Cerebellum (tissue), 4 donors: ENCODE measurements at places on chromosomes 2 and 18. TPM values are rescaled to one million over a fixed set of nuclear protein-coding genes. Genes with fewer than 3 reads are reported as not detected.

Gene CTAGE1
- not detected for total RNA-seq

Gene CFAP210
- 1.5 TPM for total RNA-seq

Gene IL1RN
- total RNA-seq = not detected

Gene ERBB4
- 154 TPM for total RNA-seq

Gene FNDC4
- total RNA-seq = 24.9 TPM

Gene TNS1
- 18.7 TPM for total RNA-seq

Gene IL36G
- total RNA-seq = not detected

Gene CCDC178
- 1.2 TPM for total RNA-seq

Gene UGT1A3
- total RNA-seq = not detected

Gene SPC25
- 10.2 TPM for total RNA-seq

Gene DAW1
- total RNA-seq = 2.8 TPM

Gene TFCP2L1
- total RNA-seq = 0.45 TPM

Gene TMEM185B
- 16.6 TPM for total RNA-seq

Gene DSC3
- total RNA-seq = 0.36 TPM

Gene SERPINB10
- total RNA-seq = not detected

Gene CD28
- total RNA-seq = 1.00 TPM

Gene LCT
- 0.09 TPM for total RNA-seq

Gene VPS54
- total RNA-seq = 31.2 TPM

Gene FEZ2
- total RNA-seq = 60.2 TPM

Gene SS18
- 105 TPM for total RNA-seq

Gene OBSL1
- total RNA-seq = 43.1 TPM

Gene GCC2
- 41.7 TPM for total RNA-seq

Gene RRM2
- 18.6 TPM for total RNA-seq

Gene METTL8
- total RNA-seq = 18.0 TPM

Gene FOXD4L1
- 0.27 TPM for total RNA-seq

Gene TMX3
- 92.3 TPM for total RNA-seq

Gene SPHKAP
- 17.6 TPM for total RNA-seq

Gene GTF2A1L
- total RNA-seq = 2.8 TPM

Gene ROCK2
- 54.4 TPM for total RNA-seq

Gene AFF3
- 69.8 TPM for total RNA-seq

Gene UGT1A6
- not detected for total RNA-seq

Gene FEV
- not detected for total RNA-seq

Gene HS1BP3
- total RNA-seq = 10.0 TPM
